ENCODE measurements at places on chromosomes 7 and 10.

GRCh38 chr7:128076196-128076795 lies 45.1 kb upstream of the LRRC4 start:
- DNase-seq = no peak

- DNase-seq = no peak
Observed at GRCh38 chr10:123241391-123242141, 87.4 kb downstream of the BUB3 start.

DNA sequence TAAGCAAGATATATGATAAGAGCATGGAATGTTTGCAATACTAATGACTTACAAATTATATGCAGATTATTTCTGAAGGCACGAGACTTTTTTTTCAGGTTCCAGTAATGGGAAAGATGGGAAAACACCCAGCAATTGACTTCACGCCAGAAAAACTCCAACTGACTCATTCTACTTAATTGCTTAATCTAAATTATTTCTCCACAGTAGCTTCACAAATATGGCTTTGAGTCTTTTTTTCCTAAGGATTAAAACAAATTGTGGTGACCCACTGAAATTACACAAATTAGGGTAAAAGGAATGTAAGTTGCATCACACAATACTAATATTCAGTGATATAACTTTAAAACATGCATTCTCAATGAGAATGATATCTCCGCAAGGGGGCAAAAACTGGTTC lies 138.7 kb downstream of the GNAI1 start:
- DNase-seq = peak; percentile 75

- peak; percentile 89 for DNase-seq
Observed at GRCh38 chr10:10677479-10677878, 340.2 kb upstream of the CELF2 start.

- DNase-seq = peak; percentile 24
Observed at GRCh38 chr7:151690606-151691005, 170.9 kb upstream of the RHEB start.

- peak; percentile 86 for DNase-seq
Observed at GRCh38 chr7:106770191-106770590, 94.9 kb upstream of the PIK3CG start.
